Activated CD4-positive, alpha-beta T cell treated with anti-CD3 and anti-CD28 coated beads, Interleukin-2, amount 50 U/mL, for 16 hours (primary cell): ENCODE measurements at places on chromosomes 6 and 20.

GRCh38 chr20:52996658-52997057 is 24.5 kb downstream of the TSHZ2 start:
- DNase-seq, result no peak

DNA sequence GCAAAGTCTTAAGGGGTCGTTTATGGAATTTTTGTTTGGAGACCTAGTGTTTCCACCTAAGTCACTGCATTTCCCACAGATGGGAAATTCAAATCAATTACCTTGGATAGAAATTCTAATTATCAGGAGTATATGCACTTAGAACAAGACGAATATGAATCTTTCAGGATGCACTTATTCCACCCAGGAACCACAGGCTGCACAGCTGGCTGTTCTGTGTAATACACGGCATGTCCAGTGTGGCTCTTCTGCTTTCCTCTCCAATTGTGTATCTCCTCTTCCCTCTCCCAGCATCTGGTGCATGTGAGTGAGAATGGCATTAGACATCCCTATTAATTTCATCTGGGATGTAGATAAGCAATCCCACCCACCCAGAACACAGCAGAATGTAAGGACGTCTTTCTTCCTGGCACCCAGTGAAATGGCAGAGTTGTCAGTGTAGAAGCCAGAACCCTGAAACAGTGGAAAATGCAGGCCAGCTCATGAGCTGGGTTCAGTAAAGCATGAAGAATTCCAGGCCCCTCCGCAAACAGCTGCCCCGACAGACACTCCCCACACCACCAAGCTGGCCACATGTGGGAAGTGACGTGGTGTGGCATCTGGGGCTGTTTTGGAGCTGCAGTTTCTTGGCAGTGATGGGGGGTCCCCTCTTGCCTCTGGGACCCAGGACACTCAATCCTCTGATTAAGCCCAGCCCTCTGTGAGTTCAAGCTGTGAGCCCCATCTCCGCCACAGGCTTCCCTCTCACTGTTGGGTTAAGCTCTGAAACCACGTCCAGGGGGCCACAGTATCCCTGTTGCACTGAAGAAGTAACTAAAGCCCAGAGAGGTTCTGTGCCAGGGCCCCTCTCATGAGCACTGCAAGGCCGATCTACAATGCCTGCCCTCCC is 180.1 kb upstream of the CST7 start:
- DNase-seq, result no peak

DNA sequence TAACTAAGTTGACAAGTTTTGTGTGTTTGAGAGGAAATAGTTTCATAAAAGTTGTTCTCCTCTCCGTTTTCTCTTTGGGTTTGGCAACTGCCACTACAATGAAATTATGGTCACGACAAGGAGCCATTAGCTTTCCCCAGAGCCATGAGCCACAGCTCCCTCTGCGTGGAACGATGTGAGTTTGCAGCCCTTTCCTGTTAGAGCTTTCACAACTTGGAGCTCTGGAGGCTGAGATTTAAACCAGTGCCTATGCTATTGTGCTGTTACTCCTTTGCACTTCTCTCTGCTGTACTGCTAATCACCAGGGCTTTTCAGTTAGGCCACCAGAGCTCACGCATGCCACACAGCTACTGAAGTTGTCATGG is 29.3 kb upstream of the TXNDC5 start:
- no peak for DNase-seq

DNA sequence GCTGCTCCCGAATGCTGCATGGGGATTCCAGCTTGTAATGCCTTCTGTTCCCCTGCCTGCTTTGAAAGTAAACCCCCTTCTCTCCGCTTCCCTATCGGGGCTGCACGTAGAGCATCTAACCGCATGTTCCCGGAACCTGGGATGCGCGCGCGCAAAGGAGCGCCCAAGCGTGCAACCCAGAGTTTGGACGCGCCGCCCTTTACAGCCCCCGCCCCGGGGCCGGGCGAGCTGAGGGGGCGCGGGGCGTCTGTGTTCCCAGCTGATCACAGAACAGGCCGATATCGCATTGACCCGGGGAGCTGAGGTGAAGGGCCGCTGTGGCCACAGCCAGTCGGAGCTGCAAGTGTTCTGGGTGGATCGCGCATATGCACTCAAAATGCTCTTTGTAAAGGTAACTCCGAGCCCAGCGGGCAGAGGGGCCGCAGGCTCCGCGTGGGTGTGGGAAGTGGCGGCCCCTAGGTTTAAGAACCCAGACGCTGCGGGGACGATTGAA is 1.4 kb downstream of the LAMP5 start:
- DNase-seq, result no peak

GRCh38 chr20:36883977-36884535 is 8.1 kb downstream of the TLDC2 start:
- no peak for DNase-seq

DNA sequence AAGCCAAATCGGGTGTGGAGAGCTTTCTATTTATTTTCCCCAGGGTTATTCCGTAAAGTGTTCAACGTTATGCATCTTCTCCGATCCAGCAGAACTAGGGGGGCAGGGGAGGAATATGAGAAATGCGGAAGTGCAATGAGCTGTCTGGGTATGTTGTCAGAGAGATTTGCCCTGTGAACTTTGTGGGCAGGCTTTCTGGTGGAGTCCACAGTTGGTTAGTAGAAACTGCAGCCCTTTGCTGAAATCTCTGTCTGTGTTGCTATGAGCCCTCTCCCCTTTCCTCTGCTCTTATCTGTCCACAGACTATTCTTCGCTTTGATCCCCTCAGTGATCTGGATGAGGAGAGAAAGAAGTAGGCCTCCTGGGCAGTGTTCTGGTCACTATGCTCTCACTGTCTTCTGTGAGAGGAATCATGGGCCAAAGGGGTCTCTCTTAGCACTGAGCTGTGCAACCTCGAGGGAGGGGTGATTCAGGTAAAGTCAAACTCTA is 158.9 kb upstream of the FUT9 start:
- no peak for DNase-seq

- no peak for DNase-seq
Observed at GRCh38 chr6:161186173-161186769, 87.6 kb downstream of the AGPAT4 start.

GRCh38 chr6:138559143-138559542 is 59.8 kb upstream of the NHSL1 start:
- DNase-seq, result no peak

- DNase-seq, result no peak
Observed at GRCh38 chr20:3193806-3194616, 10.5 kb downstream of the DDRGK1 start.
